Left cardiac atrium (tissue), 4 donors: ENCODE measurements at places on chromosomes 3 and 15. TPM values are rescaled to one million over a fixed set of nuclear protein-coding genes. Genes with fewer than 3 reads are reported as not detected.
A peak's percentile ranks its signal among the peaks of the same experiment; 100 is the strongest.

Gene MYO5C
- total RNA-seq: 8.2 TPM

DNA sequence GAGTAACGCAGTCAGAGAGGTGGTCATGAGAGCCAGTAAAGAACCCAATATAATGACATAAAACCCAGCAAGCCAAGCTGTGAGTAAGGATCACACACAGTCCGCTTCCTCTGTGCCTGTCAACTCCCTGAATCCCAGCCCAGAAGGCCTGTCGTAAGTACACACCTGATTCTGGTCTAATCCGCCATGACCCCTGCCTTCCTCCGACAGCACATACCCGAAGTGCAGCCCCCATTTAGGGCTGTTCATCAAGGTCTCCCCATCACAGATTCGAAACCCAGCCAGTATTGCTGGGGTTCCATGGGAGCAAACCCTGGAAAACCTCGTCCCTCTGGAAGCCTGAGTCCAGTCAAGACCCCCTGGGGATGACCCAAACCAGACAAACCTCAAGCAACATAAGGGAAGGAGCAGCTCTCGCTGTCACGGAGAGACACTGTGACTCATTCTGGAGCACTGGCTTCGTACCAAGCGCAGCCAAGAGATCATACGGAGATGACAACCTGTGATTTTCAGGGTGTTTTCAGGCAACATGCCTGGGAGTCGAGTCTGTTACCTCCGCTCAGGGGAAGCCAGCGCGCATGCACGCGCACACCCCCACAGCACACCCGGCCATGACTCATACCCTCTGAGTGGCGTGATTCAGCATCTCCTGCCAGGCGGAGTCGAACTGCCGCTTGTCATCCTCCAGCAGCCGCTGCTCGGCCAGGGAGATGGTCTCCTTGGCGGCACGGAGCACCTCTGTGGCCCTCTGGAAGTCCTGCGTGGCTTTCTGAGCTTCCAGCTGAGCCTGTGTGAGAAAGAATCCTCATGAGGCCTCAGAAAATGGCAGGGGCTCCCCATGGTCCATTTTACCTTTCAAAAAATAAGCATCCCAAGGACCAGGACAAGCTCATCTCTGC, 63.0 kb downstream of the SH3BP5 start:
- peak; percentile 92 for DNase-seq

DNA sequence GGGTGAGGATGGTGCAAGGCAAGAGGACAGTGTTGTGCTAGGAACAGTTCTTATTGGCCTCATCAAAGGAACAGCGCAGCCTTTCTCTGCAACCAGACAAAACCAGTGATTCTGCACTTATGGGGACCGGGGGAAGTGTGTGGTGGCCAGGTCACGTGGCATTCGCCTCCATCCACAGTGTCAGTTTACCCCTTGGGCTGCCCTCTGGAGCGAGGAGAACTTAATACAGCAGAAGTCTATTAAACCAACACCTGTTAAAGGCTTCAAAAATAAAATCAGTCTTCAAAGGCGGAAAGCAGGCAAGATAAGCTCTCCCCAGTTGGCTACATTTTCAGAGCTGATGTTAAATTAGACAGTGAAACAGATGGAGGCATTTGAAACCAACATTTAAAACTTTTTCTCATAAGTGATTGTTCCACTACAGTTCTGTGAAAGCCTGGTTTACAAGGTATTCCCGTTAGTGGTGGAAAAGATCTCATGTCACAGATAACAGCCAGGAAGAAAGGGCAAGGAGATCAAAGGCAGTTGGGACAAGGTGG, 75.2 kb downstream of the LRIG1 start:
- no peak for DNase-seq

DNA sequence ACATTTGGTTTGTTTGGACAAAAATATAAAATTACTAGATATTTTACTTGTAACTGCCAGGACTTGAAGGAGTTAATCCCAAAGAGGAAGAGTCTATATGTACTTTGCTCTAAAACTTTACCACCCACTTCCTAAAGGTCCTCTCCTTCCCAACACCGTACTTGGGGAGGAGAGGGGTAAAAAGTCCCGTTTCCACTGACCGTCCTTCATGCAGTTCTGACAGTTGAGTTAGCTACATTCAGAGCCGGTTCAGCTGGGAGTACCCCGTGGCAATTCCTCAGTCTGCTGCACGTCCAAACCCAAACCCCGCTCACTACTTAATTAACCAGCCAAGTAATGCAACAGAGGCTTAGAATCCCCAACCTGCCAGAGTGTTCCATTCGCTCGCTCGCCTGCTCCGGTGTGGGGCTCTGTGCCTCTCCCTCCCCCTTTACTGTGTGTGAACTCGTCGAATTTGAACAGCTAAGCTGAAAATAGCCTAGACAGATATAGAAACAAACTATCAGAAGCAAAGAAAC, 519.7 kb downstream of the FOXP1 start:
- no peak for DNase-seq

Gene GOLGA8T
- 1.4 TPM for total RNA-seq

GRCh38 chr15:64732156-64732860, 43.1 kb downstream of the RBPMS2 start:
- DNase-seq: no peak

DNA sequence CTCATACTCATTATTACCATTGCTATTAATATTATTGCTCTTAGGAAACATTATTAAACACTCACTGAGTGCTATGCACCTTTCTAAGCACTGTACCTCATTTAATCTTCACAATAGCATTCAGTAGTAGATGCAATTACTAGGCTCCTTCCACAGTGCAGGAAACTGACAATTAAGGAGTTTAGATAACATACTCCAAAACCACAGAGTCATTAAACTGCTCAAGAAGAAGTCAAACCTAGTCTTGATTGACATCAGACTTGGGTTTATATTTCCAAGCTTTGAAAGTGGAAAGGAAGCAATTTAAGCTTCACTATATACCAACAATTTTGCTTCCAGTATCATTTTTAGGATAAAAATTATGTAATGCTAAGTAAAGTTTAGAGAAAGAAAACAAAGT, 490.1 kb upstream of the ARRDC4 start:
- DNase-seq: no peak

- DNase-seq: no peak
Measured at GRCh38 chr15:63970621-63971426, 75.5 kb downstream of the DAPK2 start.

Gene SLC24A5
- total RNA-seq: not detected

Gene GP5
- total RNA-seq: 0.06 TPM

Gene SLC9C1
- 0.26 TPM for total RNA-seq
